ENCODE measurements at places on chromosomes 3 and 15. TPM values are rescaled to one million over a fixed set of nuclear protein-coding genes. Genes with fewer than 3 reads are reported as not detected.

ZNF80 gene
- polyA plus RNA-seq: 0.81 TPM

AEN gene
- 11.6 TPM for polyA plus RNA-seq

CPN2 gene
- not detected for polyA plus RNA-seq

FAM107A gene
- not detected for polyA plus RNA-seq

GOLGA6C gene
- polyA plus RNA-seq: not detected

CIDEC gene
- not detected for polyA plus RNA-seq

AMOTL2 gene
- not detected for polyA plus RNA-seq

GOLGA6L4 gene
- polyA plus RNA-seq: 0.05 TPM

RBP2 gene
- not detected for polyA plus RNA-seq

C3orf22 gene
- not detected for polyA plus RNA-seq

CPEB1 gene
- polyA plus RNA-seq: not detected

ASB14 gene
- polyA plus RNA-seq: not detected

TM4SF1 gene
- not detected for polyA plus RNA-seq

SYNPR gene
- not detected for polyA plus RNA-seq

TEX9 gene
- not detected for polyA plus RNA-seq

MLF1 gene
- polyA plus RNA-seq: not detected

Data from immature natural killer cell (primary cell).